ENCODE measurements at places on chromosomes 1 and 21. TPM values are rescaled to one million over a fixed set of nuclear protein-coding genes. Genes with fewer than 3 reads are reported as not detected.

GRCh38 chr1:226656601-226657277 is 82.3 kb downstream of the ITPKB start:
- DNase-seq = no peak

GRCh38 chr1:21020151-21020550 is 156.5 kb downstream of the EIF4G3 start:
- no peak for DNase-seq

- no peak for DNase-seq
Measured at GRCh38 chr1:107344836-107345235, 204.0 kb downstream of the NTNG1 start.

VANGL2 gene
- 18.2 TPM for total RNA-seq

DNA sequence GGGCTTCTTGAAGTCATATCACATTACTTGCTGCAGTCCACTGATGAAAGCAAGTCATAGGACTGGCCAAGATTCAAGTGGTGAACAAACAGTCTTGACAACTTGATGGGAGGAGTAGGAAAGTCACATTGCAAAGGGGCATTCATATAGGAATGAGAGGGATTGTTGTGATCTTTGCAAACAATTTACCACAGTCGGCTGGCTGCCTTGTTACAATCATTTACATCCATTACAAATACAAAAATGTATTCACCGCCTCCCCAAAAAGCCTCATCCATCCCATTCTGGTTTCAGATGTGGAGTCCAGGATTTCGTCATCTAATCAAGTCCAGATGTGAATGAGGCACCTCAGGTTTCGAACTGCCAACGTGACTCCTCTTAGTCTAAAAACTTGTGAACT is 26.8 kb downstream of the GORAB start:
- no peak for DNase-seq

CRYBG2 gene
- total RNA-seq = 18.6 TPM

OR6F1 gene
- total RNA-seq = not detected

DNA sequence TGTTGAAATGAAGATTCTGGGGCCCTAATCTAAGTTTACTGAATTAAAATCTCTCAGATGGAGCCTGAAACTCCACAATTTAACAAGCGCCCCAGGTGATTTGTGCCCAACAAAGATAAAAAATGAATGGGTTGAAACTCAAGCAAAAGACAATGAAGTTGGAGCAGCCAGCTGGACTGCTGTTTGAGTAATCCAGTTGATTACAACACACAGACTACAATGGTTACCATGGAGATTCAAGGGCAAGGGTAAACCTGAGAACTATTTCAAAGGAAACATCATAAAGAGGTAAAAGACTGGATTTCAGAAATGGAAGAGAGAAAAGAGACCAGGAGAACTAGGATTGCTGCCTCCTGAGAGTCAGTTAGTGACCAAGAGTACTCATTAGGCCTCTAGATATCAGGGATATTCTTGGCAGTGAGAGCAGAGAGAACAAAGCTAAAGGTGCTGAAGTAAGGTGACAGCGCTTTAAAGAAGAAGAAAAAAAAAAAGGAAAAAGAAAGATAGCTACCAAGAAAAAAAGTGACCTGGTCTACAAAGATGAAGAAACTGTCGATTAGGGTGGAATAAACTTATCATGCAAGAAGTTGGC is 44.5 kb downstream of the LRRC53 start:
- DNase-seq = peak; percentile 10

- no peak for DNase-seq
Measured at GRCh38 chr1:158035976-158036583, 42.6 kb downstream of the KIRREL1 start.

GRCh38 chr1:244065063-244065793 is 14.1 kb downstream of the ZBTB18 start:
- DNase-seq = peak; percentile 42

DNA sequence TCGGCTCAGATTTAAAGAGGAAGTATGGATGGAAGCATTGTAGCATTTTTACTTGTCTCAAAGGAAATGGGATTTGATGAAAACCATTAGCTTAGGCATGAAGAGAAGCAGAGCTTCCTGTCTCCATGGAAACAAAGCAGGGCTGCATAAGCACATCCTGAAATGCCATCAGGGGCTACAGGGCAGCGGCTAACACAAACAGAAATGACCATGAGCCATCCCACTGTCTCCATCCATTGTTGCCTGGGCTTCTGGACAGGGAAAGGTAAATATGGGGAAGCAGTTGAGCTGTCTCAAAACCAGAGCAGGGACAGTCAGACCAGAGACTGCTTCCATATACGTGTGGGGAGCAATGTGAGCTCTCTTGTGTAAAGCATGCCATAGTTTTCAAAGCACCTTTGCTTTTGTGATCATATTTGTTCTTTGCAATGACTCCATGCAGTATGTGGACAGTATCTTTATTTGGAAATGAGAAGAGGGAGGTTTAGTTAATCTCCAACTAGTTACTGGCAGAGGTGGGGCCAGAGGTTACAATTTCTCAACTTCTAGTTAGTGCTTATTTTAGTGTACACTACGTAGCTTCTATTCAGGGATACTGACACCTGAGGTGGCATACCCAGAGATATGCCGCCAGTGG is 176.1 kb downstream of the CACNA1E start:
- no peak for DNase-seq

LCE2A gene
- not detected for total RNA-seq

PDE4B gene
- 0.33 TPM for total RNA-seq

AIRE gene
- 0.17 TPM for total RNA-seq

GRCh38 chr1:63746129-63746864 is 27.5 kb upstream of the ROR1 start:
- DNase-seq = peak; percentile 82

IRF2BP2 gene
- 88.5 TPM for total RNA-seq

DNA sequence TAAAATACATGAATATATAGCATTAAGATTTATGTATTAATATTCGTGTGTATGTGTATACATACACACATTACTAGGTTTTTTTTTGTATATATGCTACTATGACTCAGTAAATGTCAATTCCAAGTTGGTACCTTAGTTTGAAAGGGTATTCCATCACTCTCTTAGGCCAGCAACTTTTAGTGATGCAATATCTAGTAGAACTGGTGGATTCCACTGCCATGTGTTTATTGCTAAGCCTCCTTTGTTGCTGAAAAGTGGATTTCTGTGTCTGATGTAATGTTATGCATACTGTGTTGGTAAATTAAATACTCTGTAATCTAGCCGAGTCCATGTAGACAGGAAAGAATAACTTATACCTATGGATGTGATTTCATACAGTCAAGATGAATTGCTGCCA is 16.9 kb upstream of the COL11A1 start:
- no peak for DNase-seq

GRCh38 chr1:223771469-223771813 is 59.1 kb downstream of the CAPN2 start:
- DNase-seq = no peak

- DNase-seq = no peak
Measured at GRCh38 chr1:110084227-110085078, 14.0 kb upstream of the ALX3 start.

ZDHHC18 gene
- 24.2 TPM for total RNA-seq

CDA gene
- 3.1 TPM for total RNA-seq

- DNase-seq = no peak
Measured at GRCh38 chr1:199752688-199753027, 274.9 kb upstream of the NR5A2 start.

- no peak for DNase-seq
Measured at GRCh38 chr1:7558921-7559869, 211.9 kb upstream of the VAMP3 start.

DNA sequence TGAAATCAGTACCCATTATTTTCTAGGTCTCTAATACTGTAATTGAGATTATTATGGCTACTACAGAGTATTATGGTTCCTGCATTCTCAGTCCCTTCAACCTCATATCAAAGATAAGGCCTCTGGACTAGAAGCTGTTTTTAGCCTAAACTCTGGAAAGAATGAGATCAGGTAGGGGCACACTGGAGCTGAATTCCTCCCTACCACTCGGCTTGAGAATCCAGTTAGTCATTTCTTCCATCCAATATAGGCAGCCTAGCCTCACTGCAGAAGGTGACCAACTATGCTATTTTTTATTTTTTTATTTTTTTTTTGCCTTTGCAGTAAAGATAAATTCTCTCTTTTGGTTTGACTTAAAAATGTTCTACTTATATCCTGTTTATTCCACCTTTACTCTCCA is 8.0 kb upstream of the HAX1 start:
- DNase-seq = no peak

DNA sequence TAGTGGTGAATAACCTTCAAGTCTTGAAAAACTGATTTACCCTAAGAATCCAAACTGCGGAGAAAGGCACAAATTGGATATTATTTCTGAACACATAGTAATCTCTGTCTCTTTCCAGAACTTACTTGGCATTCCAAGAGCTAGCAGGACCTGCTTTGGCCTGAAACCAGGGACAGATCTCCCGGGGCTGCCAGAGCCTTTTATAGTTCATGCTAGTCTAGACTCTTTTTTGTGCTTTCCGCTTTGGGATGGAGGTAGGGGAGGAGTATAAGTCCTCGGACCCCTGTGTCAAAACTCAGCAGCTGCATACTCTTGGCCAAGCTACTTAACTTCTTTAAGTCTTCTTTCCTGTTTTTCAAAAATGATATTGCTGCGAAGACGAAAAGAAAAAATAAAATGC is 3.8 kb upstream of the RYR2 start:
- no peak for DNase-seq

DNA sequence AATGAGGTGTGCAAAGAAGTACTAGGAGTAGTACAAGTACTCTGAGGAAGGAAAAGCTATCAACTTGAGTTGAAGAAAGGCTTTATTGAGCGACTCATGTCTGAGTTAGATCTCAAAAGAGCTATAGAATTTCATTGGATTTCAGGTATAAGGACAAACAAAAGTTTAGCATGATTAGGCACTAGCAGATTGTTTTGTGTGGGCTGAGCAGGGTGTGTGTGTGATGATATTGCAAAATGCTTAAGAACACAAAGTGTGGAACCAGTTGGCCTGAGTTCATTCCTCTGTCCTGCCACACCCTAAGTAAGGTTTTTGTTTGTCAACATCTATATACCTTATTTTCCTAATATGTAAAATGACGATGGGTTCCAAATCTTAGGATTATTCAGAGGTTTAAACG is 158.9 kb downstream of the KCNK2 start:
- no peak for DNase-seq

GRCh38 chr1:12368646-12369045 is 138.8 kb downstream of the VPS13D start:
- DNase-seq = no peak

SLC9C2 gene
- not detected for total RNA-seq

VWA5B1 gene
- total RNA-seq = 0.14 TPM

Data from kidney epithelial cell (primary cell).